ENCODE measurements at places on chromosomes 2 and 18.
A peak's percentile ranks its signal among the peaks of the same experiment; 100 is the strongest.

- no peak for DNase-seq
These were observed 20.8 kb upstream of the CIDEA start for GRCh38 chr18:12233378-12233777.

DNA sequence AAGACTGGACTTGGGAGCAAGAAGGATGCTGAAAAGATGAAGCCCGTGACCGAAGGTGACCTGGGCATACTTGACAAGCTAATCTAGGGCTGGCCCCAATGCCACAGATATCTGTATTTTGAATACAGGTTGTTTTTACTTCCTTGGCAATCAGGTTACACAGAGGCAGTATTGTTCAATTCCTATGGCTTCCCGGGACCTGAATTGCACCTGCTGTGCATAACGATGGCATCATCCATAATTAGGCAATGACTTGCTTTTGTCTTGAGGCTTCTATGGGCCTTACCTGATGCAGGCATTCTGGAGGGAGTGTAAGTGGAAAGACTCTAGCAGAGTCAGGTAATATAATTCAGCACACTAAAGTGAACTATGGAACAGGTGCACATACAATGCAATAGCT lies 60.6 kb upstream of the CUL3 start:
- no peak for DNase-seq

- DNase-seq: no peak
These were observed 81.6 kb downstream of the AGAP1 start for GRCh38 chr2:235575431-235575830.

- no peak for DNase-seq
These were observed 157.8 kb downstream of the LDLRAD4 start for GRCh38 chr18:13376298-13376840.

- DNase-seq: no peak
These were observed 27.6 kb downstream of the C2orf76 start for GRCh38 chr2:119338826-119339561.

DNA sequence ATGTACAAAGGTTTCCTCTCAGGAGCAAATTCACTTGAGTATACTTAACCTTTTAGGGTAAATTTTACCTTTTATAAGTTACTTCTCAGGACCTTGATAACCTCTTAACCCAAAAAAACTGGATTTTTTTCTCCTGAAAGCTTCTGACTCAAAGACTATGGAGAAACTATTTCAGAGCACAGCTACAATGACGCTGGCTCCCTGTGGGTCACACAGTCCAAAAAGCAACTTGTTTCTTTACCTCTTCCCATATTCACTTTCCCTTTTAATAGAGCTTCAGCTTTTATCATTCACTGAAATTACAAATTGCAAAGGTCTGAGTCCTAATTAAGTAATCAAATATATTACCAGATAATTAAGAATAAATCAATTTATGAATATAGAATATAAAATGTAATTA lies 32.4 kb downstream of the GTF3C3 start:
- no peak for DNase-seq

- DNase-seq: no peak
These were observed 41.2 kb downstream of the KIAA2012 start for GRCh38 chr2:202114291-202114690.

DNA sequence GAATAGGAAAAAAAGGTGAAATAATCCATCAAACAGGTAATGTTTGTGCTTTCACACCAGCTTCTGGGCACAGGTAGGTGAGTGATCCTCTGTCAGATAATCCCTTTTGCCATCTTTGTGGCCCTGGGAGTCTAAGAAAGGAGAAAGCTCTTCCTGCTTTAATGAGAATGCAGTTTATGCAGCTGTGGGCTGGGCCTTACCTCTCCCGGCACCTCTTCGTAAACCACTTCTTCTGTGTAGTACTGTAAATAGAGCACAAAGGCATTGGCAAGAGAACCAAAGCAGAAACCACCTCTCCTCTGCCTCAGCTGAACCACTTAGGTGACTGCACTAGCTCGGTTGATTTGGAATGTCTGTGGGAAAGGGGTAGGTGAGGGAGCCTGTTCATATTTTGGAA lies 4.9 kb downstream of the NEB start:
- no peak for DNase-seq

DNA sequence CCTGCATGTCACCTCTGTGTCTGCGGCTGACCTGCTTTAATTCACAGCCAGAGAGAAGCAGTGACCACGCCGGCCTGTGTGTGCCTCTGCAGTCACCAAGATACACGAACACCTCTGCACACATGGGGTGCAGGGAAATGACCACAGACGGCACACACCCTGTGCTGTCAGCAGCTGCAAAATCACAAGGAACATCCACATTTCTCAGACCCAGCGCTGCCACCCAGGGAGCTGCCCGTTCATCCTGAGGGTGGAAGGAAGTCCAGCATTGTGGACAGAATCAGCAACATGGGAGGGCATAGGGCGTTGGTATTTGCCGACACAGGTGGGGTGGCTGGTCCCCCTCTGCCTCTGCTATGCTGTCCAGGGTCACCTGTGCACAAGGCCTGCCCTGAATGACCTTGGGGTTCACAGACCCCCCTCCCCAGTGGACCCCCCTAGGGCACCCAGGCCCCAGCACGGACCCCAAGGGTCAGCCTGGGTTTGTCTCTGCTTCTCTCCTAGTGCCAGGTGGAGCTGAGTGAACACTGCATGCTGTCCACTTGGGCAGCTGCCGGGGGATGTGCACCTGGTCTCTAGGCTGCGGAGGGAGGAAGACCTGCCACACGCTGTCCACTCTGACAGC lies 107.4 kb downstream of the PXDN start:
- DNase-seq: no peak

DNA sequence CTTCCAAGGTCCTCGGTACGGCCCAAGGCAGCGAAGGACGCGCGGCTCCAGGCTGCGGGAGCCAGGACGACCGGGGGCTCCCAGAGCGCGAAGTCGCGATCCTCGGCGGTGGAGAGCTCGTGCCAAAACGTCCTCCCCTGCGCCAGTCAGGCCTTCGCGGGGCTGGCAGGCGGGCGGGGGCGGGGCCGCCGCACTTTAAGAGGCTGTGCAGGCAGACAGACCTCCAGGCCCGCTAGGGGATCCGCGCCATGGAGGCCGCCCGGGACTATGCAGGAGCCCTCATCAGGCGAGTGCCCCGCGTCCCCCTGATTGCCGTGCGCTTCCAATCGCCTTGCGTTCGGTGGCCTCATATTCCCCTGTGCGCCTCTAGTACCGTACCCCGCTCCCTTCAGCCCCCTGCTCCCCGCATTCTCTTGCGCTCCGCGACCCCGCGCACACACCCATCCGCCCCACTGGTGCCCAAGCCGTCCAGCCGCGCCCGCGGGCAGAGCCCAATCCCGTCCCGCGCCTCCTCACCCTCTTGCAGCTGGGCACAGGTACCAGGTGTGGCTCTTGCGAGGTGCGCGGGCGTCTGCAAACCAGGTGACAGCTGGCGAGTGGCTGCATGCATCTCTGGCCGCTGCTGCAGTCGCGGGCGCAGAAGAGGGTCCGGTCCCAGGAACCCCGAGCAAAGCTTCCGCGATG lies at the start of gene CIDEA:
CIDEA (plus strand) TSS at position 226 of the 684 bp plus-strand sequence; CDS start at position 249, 23 bp downstream.
- DNase-seq: peak; percentile 45

- DNase-seq: no peak
These were observed 81.3 kb downstream of the TGFA start for GRCh38 chr2:70472221-70472890.

GRCh38 chr2:241184901-241185300 lies 3.6 kb upstream of the ANO7 start:
- no peak for DNase-seq

DNA sequence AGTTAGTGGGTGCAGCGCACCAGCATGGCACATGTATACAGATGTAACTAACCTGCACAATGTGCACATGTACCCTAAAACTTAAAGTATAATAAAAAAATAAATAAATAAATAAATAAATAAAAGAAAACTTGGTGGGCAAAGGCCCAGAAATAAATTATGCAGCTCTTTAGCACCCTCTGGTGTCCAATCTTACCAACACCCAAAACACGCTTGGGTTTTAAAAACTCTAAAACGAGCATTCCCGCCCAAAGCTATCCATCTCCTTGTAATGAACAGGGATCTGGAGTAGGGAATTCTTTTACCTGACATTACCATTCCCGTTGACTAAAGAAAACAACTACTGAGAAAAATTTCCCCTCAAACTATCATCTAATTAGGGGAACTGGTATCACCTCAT lies 2005.9 kb upstream of the CELF4 start:
- DNase-seq: peak; percentile 40

DNA sequence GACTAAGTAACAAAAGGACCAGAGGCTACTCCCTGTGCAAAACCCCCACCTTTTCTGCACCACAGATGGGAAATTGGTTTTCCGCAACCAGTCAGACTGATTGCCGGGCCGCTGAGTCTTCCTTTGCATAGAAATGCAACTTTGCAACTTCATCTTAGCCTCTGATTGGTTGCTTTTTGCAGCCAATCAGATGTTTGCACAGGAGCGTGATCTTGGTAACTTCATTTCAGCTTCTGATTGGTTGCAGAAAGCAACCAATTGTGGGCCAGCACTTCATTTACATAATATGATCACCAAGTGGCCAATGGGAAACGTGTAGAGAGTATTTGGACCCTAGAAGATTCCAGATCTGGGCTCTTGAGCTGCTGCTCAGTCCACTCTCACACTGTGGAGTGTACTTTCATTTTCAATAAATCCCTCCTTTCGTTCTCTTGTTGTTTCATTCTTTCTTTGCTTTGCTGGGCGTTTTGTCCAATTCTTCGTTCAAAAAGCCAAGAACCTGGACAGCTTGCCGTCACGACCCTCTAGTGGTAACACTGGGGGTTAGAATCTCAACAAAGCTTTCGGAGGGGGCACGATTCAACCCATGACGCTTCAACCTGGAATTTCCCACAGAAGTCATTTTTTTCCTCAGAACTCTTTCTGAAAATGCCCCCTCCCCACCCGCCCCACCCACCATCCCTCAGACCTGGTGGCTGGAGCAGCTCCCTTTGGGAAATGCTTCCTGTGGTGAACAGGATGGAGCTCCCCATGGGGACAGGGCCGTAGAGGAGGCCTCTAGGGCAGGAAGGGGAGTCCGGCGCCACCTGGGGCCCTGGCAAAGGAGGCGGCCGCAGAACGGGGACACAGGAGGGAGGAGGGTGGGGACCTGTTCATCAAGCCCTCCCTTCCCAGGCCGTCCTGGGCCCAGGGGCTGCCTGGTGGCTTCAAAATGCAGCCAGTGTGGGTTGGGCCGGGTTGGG lies 31.8 kb upstream of the KCNF1 start:
- DNase-seq: no peak

GRCh38 chr2:135590619-135591260 lies 59.5 kb downstream of the R3HDM1 start:
- DNase-seq: no peak

DNA sequence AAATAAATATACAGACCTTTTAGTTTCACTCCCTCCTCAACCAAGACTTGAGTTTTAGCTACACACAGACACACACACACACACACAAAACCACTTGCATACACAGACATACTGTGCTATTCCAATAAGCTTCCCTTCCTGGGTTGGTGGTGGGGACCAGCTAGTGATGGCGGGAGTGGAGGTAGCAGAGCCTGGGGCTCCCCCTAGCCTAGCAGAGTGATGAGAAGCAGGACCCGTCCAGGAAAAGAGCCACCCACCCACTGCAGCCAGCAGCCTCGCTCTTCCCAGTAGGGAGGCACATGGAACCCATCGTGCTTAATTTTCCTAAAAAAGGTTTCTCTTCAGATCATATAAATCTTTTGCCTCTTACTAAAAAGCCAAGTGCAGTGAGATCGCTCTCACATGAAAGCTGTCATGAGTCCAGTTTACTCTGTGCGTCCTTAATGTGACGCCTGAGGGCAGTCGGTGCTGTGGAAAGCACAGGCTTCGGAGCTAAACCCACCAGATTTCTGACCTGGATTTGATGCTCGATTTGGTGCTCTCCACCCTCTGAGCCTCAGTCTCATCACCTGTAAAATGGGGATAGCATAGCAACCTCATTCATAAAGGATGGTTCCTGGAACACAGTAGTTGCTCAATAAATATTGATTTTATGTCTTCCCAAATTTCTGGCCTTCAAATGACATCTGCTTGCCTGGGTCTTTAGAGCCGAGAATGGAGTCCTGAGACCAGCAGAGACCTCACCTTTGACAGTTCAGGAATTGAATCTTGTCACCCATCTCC lies 60.1 kb upstream of the YWHAQ start:
- DNase-seq: no peak

DNA sequence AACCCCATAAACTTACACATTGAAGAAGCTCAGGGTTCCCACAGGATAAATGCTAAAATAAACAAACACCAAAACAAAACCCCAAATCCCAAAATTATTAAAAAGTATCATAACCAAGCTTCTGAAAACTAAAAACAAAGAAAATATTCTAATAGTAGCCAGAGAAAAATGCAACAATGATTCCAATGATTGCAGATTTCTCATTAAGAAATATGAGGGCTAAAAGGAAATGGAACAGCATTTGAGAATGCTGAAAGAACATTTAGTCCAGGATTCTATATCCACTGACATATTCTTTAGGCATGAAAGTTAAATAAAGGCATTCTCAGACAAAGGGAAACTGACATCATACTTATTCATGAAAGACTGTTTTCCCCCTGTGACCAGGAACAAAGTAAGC lies 212.4 kb downstream of the SLC4A10 start:
- no peak for DNase-seq

GRCh38 chr2:55418072-55418471 lies 1.6 kb downstream of the CCDC88A start:
- no peak for DNase-seq

DNA sequence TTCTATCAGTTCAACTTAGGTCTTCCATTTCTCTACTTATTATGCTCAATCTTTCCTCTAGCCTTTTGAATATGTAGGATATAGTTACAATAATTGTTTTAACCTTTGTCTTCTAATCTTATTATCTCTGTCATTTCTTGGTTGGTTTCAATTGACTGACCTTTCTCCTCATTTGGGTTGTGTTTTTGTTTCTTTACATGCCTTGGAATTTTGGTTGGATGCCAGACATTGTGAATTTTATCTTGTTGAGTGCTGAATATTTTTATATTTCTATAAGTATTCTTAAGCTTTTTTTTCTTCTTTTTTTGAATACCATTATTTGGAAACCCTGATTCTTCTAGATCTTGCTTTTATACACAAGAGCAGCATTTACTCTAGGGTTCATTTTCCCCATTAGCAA lies 30.7 kb upstream of the TMEM247 start:
- no peak for DNase-seq

GRCh38 chr2:77831060-77831459 lies 308.9 kb upstream of the LRRTM4 start:
- DNase-seq: no peak

GRCh38 chr2:136325844-136326331 lies 207.9 kb upstream of the CXCR4 start:
- no peak for DNase-seq

- no peak for DNase-seq
These were observed 228.3 kb upstream of the FOSL2 start for GRCh38 chr2:28164280-28164801.

DNA sequence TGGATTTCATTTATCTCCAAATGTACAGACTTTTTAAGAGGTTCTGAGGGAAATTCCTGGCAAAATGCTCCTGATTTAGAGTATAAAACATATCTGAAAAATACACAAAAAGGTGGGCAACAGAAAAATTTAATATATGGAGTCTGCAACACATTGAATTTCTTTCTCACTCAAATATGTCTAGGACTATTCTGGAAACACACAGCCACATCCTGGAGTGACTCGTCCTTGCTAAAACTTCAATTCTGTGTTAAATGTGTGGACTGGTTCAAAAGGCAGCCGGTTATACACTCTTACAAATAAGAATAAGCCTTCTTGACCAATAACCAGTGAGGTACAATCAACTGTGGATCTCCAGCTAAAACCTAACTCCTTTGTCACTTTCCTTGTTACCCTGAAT lies 44.1 kb upstream of the RND3 start:
- no peak for DNase-seq
